Stimulated activated CD8-positive, alpha-beta memory T cell treated with anti-CD3 and anti-CD28 coated beads, Interleukin-15, amount 100 ng/mL, for 4 hours (primary cell): ENCODE measurements at places on chromosomes 6 and 20.

DNA sequence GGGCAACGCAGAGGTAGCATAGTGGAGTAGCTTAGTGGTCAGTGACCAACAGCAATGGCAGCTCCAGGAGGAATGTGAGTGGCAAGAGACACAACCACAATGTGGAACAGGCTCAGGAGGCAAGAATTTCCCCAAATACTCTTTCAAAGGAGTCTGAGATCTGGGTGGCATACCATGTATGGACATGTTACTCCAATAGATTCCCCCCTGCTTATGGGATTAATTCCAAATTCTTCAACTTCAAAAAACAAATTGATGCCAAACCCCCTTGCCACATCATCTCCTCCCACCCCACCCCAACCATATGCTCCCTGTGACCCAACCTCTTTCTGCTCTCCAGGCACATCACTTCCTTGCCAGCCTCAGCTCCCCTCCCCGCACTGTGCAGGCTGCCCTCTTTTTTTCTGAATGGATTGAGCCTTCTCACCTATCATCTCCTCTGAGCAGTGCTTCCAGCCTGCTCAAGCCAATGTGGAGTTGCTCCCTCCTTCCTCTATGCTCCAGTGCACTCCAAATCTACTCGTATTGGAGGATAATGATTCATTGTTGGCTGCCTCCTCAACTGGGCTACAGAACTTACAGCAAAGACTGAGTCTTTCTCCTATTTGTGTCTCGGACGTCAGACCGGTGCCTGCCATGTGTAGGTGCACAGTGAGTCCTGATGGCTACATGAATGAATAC lies 93.0 kb upstream of the CEP85L start:
- DNase-seq: no peak

GRCh38 chr6:47631797-47632196 lies 66.6 kb upstream of the ADGRF4 start:
- no peak for DNase-seq

DNA sequence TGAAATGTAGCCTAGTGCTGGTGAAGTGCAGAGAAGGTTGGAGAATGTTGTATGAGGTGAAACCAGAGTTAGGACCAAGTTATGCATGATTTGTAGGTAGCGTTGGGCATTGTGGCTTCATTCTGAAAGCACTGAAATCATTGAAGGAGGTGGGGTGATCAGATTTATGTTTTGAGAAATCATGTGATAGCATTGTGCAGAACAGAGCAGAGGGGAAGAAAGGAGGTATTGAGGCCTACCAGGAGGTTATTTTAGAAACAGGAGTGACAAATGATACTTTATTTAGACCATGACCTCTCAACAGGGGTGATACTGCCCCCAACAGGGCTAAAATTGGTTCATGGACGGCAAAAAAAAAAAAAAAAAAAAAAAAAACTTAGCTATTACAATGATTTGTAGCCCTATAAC lies 15.6 kb upstream of the HMGN3 start:
- DNase-seq: no peak

DNA sequence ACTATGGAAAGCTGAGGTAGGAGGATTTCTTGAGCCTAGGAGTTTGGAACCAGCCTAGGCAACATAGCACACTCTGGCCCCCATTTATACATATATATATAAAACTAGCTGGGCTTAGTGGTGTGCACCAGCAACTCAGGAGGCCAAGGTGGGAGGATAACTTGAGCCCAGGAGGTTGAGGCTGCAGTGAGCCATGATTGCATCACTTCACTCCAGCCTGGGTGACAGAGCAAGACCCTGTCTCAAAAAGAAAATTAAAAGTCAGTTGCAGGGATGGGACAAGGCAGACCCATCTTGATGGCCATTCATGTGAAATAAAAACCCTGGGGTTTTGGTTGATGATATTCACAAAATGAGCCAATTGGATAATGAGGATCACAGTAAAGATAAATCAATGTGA lies 6.6 kb upstream of the GTF2H4 start:
- DNase-seq: no peak

DNA sequence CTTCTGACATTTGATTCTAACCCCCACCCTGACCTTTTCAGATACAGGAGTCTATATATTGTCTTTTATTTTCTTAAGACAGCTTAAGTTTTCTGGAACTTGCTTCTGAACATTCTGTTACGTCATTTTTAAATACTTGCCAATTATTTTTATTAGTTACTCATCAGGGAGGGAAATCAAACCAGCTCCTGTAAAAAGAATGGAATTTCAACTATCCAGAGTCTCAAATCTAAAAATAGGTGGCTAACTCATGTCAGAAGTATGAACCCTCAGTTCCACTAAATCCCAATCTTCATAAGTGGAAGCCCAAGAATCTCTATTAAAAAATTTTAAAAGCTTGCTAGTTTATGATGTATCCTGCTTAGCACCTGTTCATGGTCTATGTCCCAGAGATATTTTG lies 900.0 kb downstream of the KIF16B start:
- no peak for DNase-seq

GRCh38 chr6:34236131-34236442 lies 586 bp upstream of the HMGA1 start:
- no peak for DNase-seq

GRCh38 chr6:161254464-161255253 lies 19.2 kb downstream of the AGPAT4 start:
- DNase-seq: no peak

DNA sequence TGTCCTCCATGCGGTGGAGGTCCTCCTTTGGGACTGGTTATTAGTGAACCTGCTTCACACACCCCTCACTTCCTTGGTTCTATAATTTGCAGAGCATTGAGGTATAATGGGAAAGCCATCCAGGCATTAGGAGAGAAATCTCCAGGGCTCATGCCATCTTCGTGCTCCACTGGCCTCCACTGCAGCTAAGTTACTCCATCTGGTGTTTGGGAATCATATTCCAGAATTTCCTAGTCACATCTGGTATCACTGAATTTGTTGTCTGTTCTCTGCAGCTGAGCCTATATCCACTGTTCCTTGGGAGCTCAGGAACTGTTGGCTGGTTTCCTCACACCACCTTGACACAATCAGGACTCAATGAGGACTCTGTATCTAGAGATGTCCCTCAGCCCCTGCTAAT lies 173.0 kb upstream of the TSHZ2 start:
- no peak for DNase-seq

GRCh38 chr20:21104466-21104761 lies 1.7 kb downstream of the LINC00237 start:
- DNase-seq: no peak

DNA sequence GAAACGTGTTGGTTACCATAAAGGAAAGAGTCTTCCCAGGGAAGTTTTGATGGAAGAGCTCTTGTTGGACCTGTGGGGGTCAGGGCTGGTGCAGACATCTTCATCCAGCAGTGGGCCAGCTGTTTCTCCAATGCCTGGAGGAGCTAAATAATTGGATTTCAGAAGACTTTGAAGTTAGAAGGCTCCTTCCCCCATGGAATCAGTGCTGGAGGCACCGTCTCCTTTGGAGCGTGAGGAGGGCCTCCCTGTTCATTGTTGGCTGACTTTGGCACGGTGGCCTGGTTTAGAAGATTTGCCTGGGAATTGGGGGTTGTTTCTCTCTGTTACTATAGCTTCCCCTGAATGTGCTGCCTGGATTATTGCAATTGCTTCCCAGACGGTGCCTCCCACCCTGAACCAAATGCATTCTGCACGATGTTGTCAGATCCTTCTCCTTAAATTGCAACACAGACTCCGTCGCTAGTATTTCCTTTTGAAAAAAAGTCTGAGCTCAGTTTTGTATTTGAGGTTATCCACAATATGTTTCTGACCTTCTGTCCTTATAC lies 27.7 kb upstream of the KCNG1 start:
- no peak for DNase-seq

- DNase-seq: no peak
Observed at GRCh38 chr20:3221398-3222226, 12.3 kb downstream of the ITPA start.
